ENCODE measurements at places on chromosomes 7 and 10.

- peak; percentile 37 for DNase-seq
These were observed 2.9 kb upstream of the RBM20 start for GRCh38 chr10:110641256-110641655.

DNA sequence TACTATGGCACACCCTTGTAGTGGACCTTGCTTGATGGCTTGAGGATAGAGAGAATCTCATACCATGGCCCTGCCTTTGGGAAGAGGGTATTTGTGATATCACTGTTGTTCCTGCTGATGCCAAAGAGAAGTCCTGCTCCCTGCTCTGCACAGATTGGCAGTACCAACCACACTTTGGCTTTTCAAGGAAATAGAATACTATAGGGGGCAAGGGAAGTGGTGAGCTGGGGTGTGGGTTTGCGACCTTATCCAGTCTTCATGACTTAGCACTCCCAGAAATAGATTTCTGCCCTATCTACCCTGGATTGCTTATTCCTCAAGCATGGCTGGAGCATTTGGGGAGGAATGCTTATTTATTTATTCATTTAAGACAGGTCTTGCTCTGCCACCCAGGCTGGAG is 6.8 kb upstream of the MAPK8 start:
- no peak for DNase-seq

DNA sequence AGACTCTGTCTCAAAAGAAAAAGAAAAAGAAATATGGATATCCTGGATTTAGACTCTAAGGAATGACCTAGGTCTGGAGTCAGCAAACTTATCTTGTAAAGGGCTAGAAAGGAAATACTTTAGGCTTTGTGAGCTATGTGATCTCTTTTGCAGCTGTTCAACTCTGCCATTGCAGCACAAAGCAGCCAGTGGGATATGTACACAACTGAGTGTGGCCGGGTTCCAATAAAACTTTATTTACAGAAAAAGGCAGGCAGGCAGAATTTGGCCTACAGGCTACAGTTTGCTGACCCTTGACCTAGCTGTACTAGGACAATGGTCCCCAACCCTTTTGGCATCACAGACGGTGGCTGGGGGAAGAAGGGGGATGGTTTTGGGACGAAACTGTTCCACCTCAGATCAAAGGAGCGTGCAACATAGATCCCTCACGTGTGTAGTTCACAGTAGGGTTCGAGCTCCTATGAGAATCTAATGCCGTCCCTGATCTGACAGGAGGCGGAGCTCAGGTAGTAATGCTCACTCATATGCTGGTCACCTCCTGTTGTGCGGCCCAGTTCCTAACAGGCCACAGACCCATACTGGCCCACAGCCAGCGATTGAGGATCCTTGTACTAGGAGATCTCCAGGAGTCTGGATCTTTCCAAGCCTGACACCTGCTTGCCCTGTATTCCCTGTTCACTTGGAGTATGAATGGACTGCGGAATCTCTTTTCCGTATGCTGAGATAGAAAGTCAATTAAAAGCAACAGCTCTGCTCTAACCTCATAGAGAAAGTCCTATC is 63.0 kb downstream of the CUL1 start:
- no peak for DNase-seq

GRCh38 chr7:117873310-117874190 is at the start of gene CTTNBP2:
Gene CTTNBP2 (minus strand): TSS chr7:117873441. CDS start chr7:117873415, 26 bp downstream.
- peak; percentile 22 for DNase-seq

GRCh38 chr10:109089779-109090178 is 833.5 kb downstream of the XPNPEP1 start:
- no peak for DNase-seq

DNA sequence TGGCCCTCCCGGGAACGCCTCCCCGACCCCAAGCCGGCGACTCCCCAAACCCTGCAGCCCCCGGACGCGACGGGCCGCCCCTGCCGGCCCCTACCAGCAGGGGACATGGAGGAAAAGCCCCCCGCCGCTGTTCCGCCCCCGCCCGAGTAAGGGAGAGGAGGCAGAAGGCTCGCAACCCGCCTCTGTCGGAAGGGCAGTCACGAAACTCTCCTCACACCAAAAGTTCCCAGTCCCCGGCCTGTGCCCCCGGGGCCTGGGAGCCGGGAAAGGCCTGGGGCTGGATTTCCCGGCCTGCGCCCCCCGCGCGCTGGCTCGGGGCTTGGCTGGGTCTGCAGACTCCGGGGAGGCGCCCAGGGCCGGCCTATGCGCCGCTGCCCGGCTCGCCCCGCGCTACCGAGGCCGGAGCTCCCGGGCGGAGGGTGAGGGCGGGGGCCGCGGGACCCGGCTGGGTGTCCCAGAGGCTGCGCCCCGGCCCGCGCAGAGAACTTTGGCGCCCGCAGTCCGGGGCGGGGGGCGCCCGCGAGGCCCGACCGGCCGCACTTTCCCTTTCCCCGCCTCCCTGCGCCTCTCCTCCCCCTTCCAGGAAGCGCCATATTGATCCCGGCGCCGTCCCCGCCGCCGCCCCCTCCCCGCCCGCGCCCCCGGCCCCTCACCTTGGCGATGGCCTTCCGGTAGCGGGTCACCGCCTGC is 728 bp downstream of the PARD3 start:
- DNase-seq = no peak

DNA sequence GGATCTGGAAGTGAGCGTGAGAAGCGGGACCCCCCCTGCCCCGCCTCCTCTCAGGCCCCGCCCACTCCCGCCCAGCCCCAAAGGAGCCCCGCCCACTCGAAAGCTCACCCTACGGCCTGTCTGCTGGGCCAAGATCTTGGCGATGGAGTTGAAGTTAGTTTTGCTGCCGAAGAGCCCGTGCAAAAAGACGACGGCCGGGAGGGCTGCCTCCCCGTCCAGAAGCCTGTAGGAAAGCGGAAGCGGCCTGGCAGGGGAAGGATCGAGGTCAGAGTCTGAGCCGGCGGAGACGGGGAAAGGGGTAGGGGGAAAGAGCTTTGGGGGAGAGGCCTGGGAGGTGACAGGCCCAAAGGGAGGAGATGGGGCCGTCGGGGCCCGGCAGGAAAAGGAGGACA is 386 bp downstream of the ABHD11 start:
- DNase-seq = no peak

GRCh38 chr10:43176271-43176670 is 38.0 kb downstream of the CSGALNACT2 start:
- no peak for DNase-seq

GRCh38 chr7:55105952-55106351 is 87.1 kb downstream of the EGFR start:
- no peak for DNase-seq

GRCh38 chr7:150620617-150621371 is 11.4 kb downstream of the GIMAP6 start:
- no peak for DNase-seq

- no peak for DNase-seq
These were observed 2.2 kb downstream of the PDCD4 start for GRCh38 chr10:110873951-110874350.

GRCh38 chr10:92760609-92761008 is 70.9 kb downstream of the HHEX start:
- DNase-seq = no peak

DNA sequence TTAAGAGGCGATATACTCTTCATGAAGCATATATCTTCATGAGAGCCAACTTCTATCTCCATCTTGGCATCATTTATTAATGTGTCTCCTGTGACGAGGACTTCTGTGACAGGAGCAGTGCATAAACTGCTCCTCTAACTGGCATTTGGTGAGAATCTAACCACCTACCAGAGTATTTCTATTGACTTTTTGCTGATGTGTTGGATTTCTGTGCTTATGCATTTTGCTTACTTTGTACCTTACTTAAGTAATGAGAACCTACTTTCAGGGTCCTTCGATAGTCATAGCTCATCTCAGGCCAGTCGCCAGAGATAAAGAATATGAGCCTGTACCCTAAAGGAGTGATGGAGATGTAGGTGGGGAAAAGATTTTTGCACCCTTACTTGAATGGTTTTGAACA is 265.7 kb downstream of the SUGCT start:
- DNase-seq = no peak

DNA sequence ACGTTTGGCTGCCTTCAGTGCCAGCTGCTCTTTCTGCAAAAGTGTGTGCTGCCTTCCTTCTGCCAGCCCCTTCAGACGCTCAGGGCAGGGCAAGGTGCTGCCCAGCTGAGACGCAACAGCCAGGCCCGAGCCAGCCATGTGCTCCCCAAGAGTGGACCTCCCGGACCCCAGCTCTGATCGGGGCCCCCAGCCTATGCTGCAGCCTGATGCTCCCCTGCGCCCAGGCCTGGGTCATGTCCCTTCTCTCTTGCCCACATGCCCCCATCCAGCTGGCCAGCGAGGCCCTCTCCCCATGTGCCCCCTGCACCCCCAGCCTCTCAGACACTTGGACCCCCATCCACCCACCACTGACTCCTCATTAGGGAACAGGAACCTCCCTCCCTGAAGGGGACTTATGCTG is 17.8 kb downstream of the WDR86 start:
- no peak for DNase-seq

GRCh38 chr10:124646483-124647352 is 97.5 kb downstream of the FAM53B start:
- no peak for DNase-seq

DNA sequence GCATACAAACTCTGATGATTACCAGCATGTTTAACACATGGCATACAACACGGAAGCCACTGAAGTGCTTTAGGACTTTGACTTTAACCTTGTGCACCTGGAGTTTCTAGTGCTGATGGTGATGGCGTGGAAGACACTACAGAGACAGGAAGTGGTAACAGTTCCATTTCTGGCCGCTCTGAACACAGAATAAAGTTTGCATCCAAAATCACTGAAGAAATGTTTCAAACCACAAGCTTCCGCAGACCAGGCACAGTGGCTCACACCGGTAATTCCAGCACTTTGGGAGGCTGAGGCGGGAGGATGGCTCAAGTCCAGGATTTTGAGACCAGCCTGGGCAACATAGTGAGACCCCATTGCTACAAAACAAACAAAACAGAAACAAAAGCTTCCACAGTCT is 40.3 kb upstream of the TNPO3 start:
- no peak for DNase-seq

DNA sequence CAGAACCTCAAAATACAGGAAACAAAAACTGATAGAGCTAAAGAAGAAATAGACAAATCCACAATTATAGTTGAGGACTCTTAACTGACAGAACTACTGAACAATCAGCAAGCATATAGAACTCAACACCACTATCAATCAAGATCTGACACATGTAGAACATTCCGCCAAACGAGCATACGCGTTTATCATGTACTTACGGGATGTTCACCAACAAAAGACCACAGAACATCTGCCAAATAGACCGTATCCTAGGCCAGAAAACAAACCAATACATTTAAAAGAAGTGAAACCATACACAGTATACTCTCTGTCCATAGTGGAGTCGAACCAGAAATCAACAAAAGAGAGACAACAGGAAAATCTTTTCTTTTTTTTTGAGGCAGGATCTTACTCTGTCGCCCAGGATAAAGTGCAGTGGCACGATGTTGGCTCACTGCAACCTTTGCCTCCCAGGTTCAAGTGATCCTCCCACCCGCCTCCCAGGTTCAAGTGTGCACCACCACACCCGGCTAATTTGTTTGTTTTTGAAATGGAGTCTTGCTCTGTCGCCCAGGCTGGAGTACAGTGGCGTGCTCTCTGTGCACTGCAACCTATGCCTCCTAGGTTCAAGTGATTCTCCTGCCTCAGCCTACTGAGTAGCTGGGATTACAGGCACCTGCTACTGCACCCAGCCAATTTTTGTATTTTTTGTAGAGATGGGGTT is 5.1 kb downstream of the GNA12 start:
- no peak for DNase-seq

GRCh38 chr7:107069457-107069856 is 25.0 kb downstream of the PRKAR2B start:
- peak; percentile 71 for DNase-seq

GRCh38 chr10:113498997-113499396 is 53.9 kb upstream of the HABP2 start:
- no peak for DNase-seq

DNA sequence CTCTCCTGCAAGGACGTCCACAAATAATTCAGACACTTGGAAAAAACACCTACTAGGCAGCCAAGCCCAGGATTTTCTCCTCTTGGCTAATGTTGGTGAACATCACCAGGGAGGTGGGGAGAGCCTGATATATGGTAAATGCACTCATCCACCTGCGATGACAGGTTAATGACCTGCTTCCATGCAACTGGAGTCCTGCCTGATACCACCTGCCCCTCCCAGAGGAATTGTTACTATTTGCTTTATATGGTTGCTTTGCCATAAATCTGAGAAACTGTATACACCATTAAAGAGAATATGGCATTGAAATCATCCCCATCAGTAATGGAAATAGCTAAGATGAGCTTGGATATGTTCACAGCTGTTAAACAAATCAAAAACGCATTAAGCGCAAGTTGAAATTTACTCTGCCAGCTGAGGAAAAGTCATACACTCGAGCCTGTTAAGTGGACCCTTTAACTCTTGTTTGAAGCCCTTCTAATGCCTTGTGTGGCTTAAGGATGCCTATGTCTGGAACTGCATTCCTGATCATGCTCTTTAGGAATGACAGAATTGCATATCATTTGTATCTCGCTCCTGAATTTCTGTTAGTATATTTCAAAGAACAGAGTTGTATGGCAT is 208.3 kb downstream of the PRPF18 start:
- no peak for DNase-seq

DNA sequence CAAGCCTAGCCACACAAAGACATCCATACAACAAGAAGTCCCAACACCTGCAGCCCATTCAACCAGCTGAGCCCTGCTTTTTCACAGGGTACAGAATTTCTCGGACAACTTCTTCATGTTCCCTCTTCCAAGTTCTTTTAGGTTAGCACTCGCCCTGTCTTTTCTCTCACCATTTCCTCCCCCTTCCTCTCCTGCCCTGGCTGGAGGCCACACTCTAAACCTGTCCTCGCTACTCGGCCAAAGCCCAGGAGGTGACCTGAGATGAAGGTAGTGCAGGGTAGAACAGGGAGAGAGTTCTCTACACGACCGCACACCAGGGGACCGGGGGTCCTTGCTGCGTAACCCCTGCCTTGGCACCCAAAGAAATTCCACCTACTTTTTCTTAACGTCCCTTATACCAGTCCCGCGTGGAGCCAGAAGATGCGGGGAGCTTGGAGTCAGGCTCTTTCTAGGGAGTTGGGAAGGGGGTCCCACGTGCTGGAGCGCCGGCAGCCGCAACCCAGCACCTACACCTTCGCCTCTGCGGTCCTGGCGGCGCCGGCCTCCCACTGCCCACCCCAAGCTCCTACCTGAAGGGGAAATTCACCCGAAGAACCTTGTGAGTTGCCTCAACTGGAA is 16.0 kb upstream of the DLX6 start:
- DNase-seq = no peak

- no peak for DNase-seq
These were observed 24.5 kb upstream of the C1GALT1 start for GRCh38 chr7:7157887-7158271.

- DNase-seq = no peak
These were observed 237.4 kb downstream of the ELMO1 start for GRCh38 chr7:37211097-37211880.

DNA sequence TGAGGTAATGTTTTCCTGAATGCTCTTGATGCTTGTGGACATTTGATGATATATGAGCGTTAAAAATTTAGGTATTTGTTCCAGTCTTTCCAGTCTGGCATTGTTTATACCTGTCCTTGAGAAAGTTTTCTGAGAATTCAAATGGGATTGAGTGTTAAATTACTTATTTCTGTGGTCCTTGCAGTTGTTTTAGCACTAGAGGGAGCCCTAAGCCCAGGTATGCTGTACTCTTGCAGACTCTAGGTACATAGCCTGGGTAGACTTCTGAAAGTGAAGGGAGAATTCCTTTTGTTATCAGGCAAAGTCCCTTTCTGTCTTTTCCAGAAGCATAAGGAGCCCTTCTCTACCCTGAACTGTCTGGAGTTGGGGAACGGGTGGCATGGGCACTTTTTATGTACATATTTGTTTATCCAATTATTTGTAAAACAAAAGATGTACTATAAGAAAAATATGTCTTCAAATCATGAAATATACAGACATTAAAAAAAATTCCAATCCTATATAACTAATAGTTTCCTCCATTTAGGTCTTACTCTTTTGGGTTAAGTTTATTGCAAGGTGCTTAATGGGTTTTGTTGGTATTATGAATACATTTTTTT is 262.1 kb downstream of the ATRNL1 start:
- no peak for DNase-seq

Data from NCI-H524 (cell line).